Lung (tissue), 17 donors: ENCODE measurements at places on chromosomes 13 and 19.
A peak's percentile ranks its signal among the peaks of the same experiment; 100 is the strongest.

DNA sequence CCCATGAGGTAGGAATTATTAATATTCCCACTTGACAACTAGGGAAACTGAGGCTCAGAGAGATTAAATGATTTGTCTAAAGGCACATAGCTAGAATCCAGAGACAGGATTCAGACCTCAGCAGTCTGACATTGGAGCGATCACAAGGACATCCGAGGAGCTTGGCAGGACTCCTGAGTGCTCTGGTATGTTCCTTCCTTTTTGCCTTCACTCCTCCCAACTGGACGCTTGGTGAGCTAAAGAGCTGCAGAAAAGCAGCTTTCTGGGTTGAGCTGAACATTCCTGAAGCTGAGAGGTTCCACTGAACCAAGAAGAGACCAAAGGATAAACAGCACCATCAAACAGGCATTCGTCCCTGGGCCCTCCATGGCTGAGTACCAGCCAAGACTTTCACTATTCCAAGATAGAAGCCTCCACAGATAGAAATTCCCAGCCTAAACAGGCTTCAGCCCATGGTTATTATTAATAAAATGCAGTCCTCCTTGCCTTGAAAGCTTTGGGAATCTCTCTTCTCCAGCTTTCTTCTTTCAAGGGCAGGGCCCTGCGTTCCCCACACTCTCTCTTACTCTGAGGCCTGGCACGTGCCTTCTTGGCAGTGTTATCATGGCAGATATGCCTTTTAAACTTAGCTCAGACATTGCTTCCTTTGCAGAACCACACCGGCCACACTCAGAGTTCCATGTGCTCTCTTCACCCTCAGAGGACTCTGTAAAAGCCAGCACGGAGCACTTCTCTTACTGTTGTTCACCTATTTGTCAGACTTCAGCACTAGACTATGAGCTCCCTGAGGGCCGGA, 97.1 kb downstream of the CYSLTR2 start:
- no peak for DNase-seq

- no peak for DNase-seq
These were observed 955 bp downstream of the IL4I1 start for GRCh38 chr19:49895566-49896297.

DNA sequence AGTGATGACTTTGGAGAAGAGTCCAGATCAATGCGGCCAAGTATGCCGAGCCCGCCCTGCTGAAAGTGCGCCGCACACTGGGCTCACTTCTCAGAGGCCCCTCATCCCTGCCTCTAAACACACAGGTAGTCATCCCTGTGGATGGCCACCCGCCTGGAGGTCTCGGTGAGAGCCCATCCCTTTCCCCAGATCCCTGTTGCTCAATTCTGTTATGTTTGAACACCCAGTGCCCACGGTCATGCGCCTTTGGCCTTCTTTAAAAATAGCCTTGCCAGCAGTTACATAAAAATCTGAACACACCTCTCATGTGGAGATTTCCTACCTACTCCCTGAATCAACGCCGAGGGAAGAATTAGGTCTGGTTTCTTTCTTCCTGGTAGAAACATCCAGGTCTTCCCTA, 11.9 kb downstream of the ELAVL1 start:
- no peak for DNase-seq

GRCh38 chr13:113046883-113047244, 58.7 kb upstream of the F7 start:
- no peak for DNase-seq

GRCh38 chr13:80563439-80563838, 222.5 kb upstream of the SPRY2 start:
- DNase-seq = no peak

DNA sequence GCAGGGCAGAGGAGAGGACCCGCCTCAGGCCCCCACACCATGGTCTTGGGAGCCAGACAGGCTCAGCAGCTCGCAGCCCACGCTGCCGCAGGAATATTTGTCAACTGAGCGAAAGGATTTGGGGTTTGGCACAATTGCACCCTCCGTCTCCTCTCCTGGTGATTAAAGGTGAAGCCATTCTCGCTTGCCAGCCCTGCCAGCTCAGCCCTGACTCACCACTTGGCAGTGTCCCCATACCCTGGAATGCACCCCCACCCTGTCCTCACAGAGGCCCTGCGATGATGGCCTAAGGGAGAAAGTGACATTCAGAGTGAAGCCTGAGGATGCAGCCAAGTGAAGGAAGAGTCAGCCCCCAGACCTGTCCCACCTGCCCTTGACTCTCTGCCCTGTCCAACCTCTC, 18.8 kb downstream of the CYTH2 start:
- DNase-seq = no peak

GRCh38 chr19:49589502-49589905, 1.5 kb upstream of the PRR12 start:
- DNase-seq = peak; percentile 22
